ENCODE measurements at places on chromosomes 3 and 15.

- peak; percentile 45 for DNase-seq
Measured at GRCh38 chr3:157027861-157028745, 131.8 kb downstream of the CCNL1 start.

- peak; percentile 42 for DNase-seq
Measured at GRCh38 chr15:67914537-67915460, 75.0 kb upstream of the RNU6-1 start.

DNA sequence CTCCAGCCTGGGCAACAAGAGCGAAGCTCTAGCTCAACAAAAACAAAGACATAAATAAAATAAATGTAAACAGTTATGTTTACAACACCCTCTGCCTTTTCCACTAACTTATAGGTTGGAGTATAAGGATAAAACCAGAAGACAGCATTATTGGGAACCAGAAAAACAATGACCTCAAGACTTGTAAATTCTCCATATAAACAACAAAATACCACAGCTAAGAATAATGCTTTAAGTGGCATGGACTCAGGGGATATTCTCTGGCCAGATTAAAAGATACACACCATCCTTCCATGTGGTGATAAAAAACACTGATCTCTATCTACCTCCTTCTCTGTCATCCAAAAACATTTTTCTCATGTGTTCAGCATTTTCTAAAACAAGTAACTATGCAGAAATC, 500.6 kb downstream of the MAGI1 start:
- DNase-seq: no peak

- no peak for DNase-seq
Measured at GRCh38 chr3:78405745-78406144, 1362.1 kb downstream of the ROBO1 start.

GRCh38 chr3:119589102-119589773, 8.4 kb upstream of the PLA1A start:
- no peak for DNase-seq

DNA sequence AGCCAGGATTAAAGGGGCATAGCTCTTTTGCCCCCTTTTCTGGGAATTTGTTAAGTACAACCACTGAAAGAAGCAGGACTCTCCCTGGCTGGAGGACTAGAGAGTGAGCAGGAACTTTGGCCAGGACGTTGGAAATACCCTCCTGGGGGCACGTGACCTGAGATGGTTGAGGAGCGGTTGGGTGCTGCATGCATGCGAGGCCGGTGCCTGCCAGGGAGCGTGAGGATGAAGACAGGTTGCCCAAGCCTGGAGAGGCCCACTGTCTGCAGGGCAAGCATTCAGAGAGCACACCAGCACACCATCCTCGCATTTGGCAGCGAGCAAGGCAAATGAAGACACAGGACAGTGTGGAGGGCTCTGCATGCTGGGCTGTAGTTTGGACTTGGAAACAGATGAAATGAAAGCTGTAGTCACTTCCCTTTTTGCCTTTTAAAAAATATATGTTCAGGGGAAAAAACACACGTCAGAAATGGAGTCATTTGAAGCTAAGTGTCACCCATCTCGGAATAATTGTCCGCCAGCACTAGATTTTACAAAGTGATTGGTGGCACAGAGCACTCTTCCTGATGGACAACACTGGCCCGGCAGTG, 217.6 kb downstream of the SLCO3A1 start:
- DNase-seq: no peak

DNA sequence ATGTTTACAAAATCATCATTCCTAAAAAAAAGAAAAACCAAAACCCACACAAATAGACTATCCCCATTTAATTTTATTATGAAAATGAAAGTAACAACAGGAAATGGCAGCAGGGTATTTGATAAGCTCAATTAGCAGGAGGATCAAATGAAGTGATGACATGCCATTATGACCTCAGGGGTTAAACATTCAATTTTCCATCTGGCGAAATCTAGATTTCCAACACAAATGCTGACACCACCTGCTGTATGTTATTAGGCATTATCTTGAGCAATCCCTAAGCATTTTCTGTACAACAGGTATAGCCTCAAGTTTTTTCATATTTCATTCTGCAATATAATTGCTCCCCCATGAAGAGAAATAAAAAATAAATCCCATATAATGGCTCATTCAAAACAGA, 57.1 kb downstream of the SHQ1 start:
- no peak for DNase-seq

DNA sequence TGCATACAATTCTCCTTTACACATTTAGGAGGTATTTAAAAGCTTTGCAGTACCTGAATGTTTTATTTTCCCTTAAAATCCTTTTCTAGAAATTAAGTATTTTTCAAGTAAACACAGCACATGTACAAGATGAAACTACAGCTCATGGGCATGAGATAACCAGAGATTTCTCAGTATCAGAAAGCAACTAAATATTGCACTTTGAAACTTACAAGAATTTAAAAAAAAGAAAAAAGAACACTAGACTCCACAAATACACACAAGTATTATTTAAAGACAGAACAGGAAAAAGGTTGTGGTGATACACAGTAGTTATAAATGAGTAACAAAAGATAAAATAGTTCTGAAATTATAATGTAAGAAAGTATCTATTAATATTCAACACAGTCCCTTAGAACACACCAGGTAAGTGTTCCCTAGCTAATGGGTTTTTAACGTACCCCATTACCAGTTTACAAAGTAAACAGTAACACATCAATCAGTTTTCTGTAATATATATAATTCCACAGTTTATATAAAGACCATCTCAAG, 35.3 kb downstream of the SLTM start:
- no peak for DNase-seq

DNA sequence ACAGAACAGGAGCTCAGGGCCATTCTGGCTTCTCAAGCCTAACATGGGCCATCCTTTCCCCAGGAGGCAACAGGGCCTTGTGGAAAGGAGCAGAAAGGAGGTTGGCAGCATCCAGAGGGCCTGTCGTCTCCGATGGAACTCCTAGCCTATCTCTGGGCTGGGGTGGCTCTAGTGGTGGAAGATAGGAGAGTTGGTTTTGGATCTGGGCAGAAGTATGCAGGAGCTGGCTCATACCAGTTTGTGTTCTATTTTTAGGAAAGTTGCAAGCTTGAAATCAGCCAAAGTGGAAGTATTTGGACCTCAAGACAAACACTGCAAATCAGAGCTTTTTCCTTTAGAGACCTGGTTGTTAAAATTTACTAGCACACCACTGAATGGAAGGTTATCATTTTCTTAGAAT, 35.4 kb upstream of the XCR1 start:
- no peak for DNase-seq

DNA sequence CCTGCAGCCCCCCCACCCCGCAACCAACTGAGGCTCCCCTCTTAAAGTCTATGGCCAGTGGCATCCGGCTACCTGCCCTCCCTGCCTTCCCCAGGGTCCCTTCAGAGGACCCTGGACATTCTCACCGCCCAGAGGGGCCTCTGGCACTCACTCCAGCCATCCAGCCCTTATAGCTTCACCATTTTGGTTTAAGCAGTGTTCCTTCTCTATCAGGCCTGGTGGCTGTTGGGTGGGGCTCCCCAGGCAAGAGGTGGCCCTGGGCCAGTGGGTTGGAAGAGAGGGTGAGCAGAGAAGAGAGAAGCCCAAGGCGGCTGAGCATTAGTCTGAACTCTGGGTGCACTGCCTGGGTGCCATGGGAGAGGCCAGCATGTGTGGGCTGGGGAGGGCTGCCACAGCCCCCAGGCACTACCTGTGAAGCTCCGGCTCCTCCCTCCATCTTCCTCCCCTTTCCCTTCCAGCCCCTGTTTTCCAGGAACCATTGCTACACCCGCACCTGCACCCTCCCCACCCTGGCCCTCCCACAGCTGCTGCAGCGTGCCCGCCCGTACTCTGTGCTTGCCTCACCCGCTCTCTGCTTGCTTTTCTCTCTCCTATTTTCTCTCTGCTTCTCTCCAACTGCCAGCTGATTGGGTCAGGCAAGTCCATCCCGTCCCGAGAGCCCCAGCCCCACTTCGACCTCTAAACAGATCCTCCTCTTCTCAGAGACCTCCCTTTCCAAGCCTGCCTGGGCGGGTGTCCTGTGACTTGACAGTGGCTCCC, 168.2 kb downstream of the TBC1D2B start:
- DNase-seq: no peak

DNA sequence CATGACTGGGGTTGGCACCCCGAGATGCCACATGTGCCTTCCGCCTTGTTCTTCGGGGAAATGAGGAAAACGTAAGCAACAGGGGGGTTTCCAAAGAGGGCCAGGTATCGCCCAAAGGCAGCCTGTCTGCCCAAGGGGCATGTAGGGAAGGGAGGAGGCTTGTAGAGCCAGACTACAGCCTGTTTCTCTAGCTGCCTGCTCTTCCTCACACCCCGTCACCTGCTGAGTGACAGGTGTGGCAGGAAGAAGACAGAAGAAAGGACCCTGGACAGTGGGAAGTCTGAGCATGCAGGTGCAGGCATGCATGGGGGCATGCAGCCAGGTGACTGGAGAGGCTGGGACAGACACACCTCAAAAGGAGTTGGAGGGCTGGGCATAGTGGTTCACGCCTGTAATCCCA, 9.8 kb downstream of the PLA2G4E start:
- DNase-seq: no peak

GRCh38 chr3:37803726-37804469, 57.8 kb upstream of the CTDSPL start:
- DNase-seq: no peak

DNA sequence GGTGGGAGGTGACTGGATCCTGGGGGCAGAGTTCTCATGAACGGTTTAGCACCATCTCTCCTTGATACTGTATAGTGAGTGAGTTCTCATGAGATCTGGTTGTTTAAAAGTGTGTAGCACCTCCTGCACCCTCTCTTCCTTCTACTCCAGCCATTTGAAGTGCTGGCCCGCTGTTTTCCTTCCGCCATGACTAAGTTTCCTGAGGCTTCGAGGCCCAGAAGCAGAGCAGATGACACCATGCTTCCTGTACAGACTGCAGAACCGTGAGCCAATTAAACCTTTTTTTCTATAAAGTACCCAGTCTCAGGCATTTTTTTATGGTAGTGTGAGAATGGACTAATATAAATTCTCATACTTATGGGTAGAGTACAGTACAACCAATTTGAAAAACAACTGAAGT, 123.6 kb upstream of the BHLHE40 start:
- no peak for DNase-seq

DNA sequence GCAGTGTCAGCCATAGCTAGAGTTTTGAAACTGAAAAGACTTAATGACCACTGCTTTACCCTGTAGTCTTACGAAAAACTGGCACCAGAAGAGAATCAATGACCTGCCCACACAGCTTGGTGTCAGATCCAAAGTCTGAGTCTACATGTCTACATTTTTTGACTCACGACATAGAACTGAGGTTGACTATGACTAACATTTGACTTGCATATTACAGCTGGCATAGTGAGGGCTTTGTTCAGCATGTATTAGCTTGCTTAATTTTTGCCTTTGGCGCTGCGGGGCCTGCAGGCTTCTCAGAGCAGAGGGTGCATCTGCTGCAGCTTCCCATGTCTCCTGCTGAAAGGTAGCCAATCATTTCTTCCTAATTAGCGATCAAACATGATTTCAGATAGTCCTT, 167.0 kb downstream of the EBLN2 start:
- no peak for DNase-seq

DNA sequence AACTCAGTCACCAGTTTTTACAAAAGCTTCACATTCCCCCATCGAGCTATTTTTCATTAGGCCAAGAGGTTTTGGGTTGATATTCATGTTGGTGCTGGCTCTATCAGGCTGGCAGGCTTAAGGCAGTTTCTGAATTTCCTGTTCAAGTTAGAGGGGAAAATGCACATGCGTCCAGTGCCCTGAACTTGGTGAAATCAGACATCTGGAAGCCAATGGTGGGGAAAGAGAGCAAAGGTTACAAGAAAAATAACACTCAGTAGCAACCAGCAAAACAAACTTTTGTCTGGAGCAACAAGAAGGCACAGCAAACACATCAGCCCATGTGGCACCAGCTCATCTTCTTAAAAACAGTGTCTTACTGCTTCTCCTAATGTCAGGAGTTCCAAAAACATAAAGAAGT, 155.6 kb upstream of the TSC22D2 start:
- no peak for DNase-seq

GRCh38 chr3:170372190-170372879, 14.8 kb downstream of the SKIL start:
- DNase-seq: no peak

DNA sequence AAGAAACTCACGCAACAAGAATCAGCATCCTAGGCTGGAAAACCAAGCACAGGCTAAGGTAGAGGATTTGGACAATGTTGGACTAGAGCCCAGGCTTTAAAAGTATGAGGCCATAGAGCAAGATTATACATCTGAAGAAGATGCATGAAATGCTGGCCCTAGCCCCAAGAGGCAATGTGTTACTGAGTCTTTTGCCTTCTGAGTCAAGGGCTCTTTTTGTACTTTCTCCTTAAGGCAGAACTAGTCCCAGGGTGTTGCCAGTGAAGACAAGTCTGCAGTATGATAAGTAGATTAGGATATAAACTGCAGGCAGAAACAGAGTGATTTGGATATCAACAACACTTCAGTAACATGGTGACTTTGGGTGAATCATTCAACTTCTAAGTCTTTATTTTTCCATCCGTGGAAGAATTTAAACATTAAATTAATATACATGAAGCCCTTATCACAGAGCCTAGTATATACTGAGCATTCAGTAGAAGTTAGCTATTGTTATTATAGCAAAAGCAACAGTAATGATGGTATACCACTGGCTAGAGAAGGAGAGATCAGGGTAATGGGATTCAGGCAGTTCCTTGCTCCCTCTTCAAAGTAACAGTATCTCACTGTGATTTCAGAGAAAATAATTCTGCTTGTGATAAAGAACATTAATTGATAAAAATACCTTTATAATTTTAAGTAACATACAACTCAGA, 99.9 kb upstream of the MLF1 start:
- DNase-seq: no peak

DNA sequence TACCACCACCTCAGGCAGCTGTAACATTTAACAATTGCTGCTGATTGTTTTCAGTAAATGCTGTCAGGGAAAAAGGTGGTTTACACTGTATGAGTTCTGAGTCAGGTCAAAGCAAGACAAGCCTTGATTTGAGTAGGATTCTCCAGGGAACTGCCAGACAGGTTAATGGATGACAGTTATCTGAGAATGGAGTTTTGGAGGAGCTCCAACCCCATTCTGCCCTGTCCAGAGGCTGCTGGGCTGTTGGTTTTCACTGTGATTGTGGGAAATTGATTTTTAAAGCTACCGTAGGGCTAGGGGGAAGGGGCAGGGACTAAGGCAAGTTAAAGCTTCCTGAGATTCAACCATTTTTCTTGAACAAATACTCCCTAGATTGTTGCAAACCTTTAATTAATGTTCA, 39.9 kb downstream of the TICRR start:
- DNase-seq: no peak

GRCh38 chr15:29542994-29543393, 273.4 kb upstream of the NSMCE3 start:
- no peak for DNase-seq

DNA sequence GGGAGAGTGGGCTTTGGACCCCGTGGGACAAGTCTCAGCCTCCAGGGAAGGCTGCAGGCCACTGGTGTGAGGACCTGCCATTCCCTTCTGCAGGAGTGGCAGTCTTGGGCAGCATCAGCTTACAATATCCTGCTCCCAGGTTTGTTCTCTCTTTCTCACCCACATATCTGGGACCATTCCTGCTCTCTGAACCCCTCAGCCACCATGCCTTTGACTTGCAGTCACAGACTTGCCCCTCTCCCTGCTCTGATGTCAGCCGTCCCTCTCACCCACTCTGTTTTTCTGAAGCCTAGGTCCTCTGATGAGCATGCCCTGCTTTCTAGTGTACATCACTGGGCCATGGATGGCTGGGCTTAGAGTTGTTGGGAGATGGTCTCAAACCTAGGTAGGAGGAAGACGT, 282.1 kb downstream of the EPHB1 start:
- DNase-seq: no peak

Data from retinal pigment epithelial cell (primary cell).